ENCODE measurements at places on chromosomes 7 and 10.

DNA sequence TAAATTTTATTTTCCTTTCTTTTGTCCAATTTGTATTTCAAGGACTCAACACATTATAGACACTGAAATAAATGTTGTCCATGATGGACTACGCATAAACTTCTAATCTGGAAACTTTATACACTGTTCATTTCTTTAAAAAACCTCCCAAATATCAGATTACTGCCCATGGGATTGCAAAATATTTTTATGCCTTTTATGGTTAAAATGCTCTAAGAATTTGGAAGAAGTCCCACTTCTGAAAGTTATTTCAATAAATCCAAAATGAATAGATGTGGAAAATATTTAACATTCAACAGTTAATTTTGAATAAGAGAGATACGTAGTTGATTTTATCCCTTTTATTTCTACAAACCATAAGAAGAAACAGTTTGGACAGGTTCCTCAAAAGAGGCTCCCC, 46.1 kb downstream of the CABCOCO1 start:
- no peak for DNase-seq

DNA sequence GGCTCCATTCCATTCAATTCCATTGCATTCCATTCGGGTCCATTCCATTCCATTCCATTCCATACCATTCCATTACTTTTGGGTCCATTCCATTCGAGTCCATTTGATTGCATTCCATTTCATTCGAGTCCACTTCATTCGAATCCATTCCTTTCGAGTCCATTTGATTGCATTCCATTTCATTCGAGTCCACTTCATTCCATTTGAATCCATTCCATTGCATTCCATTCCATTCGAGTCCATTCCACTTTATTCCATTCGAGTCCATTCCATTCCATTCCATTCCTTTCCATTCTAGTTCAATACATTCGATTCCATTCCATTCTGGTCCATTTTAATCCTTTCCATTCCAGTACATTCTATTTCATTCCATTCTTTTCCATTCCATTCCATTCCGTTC, 334.0 kb downstream of the ZNF33B start:
- no peak for DNase-seq

DNA sequence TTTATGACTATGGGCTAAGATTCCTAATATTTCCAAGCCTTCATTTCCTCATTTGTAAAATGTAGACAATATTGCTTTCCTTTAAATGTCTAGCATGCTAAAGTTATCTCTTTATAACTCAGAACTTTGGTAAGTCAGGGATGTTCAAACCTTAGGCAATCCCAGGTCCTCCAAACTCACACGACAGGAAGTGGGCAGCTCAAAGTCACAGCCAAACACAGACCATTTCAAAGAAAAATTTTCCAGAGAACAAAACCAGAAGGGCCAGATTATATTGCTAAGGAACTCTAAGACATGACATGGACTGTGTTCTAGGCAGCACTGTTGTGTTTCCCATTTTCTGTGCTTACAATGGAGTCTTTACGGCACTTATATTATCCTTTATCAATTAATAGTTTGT, 87.8 kb upstream of the DYNC1I1 start:
- no peak for DNase-seq

- no peak for DNase-seq
These were observed 75.2 kb downstream of the DIP2C start for GRCh38 chr10:614139-614711.

GRCh38 chr10:132464256-132465192, 67.5 kb downstream of the PWWP2B start:
- no peak for DNase-seq

All from left lobe of liver (tissue), 2 donors.